ENCODE measurements at places on chromosomes 5 and 9.

DNA sequence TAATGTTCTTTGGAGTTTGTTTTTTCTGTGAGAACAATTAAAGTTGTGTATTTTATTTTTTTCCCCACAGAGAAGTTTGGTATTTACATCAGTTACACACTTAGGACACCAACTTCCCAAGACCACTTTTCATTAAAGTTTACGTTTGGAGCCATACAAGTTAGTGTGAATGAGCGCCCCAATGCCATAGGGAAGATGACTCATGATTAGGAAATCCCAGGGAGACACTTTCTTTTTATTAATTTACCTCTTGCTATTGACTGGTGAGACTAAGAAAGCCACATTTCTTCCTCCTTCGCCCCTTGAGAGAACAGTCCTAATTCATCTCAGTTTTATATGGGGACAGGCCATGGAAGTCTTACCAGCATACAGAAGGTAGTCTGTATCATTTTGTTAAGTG, 57.1 kb downstream of the EDIL3 start:
- no peak for DNase-seq

DNA sequence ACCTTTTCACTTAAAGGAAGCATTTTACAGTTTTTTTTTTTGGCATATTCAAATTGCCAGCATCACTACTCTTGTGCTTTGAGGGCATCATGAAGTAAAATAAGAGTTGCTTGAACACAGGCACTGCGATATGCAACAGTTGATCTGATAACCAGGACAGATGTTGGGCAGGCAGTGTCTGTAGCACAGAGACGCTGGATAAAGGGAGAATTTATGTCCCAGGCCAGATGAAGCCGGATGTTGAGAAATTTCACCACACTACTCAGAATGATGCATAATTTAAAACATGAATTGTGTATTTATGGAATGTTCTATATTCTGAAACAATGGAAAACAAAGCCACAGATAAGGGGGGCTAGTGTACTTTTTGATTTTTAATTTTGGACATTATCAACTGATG, 71.4 kb downstream of the SLC12A2 start:
- no peak for DNase-seq

- peak; percentile 30 for DNase-seq
These were observed 157.1 kb downstream of the ARRDC3 start for GRCh38 chr5:91225848-91226686.

DNA sequence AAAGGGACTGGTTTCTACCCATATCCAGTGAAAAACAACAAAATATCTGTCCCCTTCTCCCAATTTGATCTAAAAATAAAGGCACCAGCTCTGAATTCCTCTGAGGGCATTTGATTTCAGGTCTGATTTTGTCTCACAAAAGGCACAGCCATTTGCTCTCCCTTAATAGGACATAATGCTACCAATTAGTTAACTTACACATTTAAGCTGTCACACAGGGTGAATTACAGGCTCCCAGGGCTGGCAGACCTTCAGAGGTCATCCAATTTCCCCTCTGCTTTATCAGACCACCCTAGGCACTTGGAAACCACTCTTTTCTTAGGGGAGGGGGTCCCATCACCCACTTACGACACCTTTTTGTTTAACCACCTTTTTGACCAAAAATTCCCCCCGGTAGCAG, 319.9 kb downstream of the SPOCK1 start:
- no peak for DNase-seq

GRCh38 chr5:149175346-149176105, 34.2 kb downstream of the ABLIM3 start:
- DNase-seq, result no peak

DNA sequence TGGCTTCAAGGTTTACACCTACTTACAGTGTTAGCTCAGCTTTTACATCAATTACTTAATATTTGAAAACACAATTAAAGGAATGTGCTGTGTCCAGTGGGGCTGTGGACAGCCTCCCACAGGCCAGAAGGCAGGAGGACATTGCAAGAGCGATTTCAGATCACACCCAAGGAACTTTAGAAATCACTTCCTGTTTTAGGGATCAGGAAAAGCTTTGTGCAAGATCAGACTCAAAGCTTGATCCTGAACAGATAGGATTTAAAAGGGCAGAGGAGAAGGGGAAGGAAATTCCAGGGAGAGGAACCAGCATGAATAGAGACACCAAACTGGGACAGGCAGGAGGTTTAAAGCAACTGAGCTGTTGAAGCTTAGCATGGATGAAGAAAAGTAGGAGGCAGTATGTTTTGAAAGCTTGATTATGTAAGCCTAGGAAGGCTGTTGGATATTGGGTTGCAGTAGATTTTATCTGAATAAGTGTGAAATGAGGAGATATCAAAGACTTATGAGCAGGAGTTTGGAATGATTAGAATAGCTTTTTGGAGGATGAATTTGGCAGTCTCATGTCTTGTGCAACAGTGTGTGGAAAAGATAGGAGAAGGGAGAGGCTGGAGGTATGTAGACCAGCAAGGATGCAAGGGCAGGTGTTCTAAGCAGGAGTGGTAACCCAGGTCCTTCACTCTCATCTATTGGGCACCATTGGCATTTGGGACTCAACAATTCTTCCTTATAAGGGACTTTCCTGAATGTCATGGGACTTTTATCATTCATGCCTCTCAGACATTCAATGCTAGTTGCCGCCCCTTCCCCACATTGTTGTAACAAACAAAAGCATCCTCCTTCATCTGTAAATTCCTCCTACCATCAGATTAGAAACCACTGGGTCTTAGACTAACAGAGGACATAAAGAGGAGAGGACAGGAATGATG, 123.5 kb downstream of the TARS1 start:
- DNase-seq, result no peak

- no peak for DNase-seq
These were observed 211.6 kb downstream of the MAPKAP1 start for GRCh38 chr9:125495172-125496119.

DNA sequence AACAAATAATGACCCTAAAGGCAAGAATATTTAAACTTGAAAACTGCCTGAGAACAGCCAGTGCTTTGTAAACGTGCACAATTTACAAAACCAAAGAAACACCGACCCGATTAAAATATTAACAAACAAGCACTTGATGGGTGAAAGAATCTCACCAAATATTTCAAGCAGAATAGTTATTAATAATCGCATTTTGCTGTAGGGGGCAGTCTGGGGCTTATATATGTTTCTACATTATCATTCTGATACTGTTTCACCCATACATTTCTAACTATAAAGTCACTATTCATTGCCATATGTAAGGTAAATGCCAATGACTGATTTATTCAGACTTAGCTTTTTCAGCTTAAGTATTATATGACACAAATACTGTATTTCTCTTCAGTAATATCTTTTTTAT, 37.7 kb downstream of the UBAP2 start:
- DNase-seq, result no peak

DNA sequence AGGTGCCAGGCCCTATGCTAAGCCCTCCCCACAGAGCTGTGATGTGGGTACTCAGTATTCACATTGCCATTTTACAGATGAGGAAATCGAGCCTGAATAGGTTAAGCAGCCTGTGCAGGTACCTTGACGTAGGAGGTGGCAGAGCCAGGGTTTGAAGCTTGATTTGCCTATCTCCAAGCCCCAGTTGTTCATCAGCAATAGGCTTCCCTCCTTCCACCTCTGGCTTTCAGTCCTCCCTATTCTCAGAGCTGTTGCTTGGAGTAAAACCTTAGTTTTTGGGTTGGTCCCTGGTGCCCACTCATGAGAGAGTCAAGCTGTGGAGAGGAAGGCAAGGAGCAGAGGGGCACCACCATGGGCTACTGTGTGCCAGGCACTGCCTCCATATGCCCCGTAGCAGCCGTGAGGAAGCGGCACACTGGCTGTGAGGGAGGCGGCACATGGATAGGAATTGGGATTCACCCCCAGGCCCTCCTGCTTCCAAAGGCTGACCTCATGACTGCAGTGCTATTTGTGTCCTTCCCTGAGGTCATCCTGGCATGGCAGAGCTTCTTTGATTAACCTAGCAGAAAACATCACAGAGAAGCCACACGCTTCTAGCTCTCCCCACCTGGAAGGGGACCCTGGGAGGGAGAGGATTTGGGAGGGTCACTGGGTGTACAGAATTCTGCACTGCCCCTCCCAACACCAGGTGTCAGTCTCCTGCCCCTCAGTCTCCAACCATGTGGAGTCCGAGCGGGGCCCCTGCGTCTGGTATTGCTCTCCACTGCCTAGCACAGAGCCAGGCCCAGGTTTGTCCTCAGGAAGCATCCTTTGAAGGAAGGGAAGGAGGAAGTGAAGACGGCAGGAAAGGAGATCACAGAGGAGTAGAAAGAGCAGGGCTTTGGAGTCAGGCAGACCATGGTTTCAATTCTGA, 109.8 kb downstream of the RGS3 start:
- DNase-seq, result no peak

- no peak for DNase-seq
These were observed 165.2 kb downstream of the ADAMTS12 start for GRCh38 chr5:33726422-33727165.

DNA sequence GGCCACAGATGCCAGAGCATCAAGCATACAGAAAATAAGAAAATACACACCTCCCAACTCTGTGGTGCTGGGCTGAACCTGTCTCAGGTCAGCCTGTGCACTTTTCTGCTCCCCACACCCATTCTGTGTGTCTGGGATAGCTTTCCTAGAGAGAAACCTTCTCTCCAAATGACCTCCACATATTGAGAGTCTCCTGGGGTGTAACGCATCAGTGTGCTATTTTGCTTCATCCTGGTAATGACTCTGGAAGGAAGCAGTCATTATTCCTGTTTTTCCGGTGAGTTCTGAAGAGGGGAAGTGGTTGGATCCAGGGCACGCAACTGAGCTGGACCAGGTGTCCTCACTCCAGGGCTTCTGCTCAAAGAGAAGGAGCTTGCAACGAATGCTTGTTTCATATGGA, 73.2 kb upstream of the SH3PXD2B start:
- DNase-seq, result no peak

- no peak for DNase-seq
These were observed 350 bp upstream of the SLC25A46 start for GRCh38 chr5:110738503-110738811.

DNA sequence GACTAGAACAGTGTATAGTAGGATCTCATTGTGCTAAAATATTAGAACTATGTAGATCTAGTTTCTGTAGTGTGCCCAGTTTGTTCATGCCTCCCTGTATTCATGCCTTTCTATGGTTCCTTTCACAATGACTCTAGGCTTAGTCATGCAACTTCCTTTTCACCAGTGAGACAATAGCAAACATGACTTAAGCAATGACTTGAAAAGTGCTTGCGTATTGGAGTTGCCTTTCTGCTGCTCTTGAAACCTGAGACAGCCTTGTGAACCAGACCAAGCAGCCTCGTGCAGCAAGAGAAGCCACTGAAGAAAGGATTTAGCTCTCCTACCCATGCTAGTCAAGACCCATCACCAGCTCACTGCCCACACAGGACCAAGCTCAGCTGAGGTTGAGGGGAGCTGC, 294.5 kb upstream of the TAS2R1 start:
- no peak for DNase-seq

- no peak for DNase-seq
These were observed 78.7 kb upstream of the MSX2 start for GRCh38 chr5:174645677-174646076.

DNA sequence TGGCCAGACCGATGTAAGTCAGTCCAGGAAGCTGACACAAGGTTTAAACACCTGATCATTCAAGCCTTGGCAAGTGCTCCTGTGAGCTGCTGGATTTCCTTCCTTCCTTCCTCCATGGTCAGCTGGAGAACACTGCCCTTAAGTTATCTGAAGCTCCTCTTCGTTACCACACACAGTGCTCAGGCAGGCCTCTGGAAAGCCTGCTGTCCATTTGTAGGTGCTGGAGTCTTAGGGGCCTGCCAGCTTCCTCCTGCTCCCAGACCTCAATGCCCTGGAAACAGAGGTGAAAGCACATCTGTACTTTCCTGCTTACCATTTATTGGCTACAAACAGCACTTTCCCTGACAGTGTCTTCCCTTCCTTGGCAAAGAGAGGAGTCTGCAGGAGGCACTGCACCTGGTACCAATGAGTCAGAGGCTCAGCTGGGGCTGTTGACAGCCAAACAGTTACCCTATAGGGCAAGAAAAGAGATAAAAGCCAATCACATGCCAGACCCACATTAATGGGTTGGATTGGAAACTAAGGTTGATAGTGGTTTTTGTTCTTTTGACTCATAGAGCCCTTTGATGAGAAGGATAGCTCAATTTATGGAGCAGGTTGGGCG, 72.6 kb upstream of the PUM3 start:
- no peak for DNase-seq

DNA sequence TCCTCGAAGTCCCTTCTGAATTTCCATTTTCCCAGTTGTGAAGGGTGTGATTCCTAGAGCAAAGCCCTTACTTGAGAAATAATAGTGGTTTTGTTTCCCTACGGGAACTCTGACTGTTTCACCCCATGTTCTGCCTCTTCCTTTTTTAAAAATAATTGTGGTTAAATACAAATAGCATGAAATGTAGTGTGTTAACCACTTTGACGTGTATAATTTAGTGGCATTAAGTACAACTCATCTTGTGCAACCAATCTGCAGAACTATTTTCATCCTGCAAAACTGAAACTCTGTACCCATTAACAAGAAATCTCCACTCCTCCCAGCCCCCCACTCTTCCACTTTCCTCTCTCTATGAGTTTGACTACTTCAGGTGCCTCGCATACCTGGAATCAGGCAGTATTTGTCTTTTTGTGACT, 35.6 kb upstream of the HAND1 start:
- no peak for DNase-seq

- no peak for DNase-seq
These were observed 7.4 kb downstream of the B4GALT1 start for GRCh38 chr9:33159777-33160127.

GRCh38 chr5:139690064-139690802, 42.1 kb downstream of the CXXC5 start:
- no peak for DNase-seq

- no peak for DNase-seq
These were observed 20.2 kb downstream of the IRX1 start for GRCh38 chr5:3615829-3616228.

DNA sequence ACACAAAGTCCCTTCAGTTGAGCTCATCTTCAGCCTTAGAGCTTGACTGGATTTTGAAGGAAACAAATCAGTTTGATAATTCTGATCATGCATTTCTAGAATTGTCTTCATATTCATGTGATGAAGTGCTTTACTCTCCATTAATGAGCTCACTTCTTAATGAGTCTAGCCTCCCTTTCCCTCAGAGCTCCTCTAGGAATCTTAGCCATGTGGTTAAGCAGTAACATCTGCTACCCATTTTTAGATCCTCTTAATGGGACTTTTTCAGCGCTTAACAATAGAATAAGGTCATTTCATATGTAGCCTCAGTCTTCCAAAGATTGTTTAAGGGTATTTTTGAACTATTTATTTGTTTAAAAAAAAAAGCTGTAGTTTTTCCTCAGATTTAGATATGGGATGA, 36.9 kb upstream of the LURAP1L start:
- DNase-seq, result no peak

- DNase-seq, result no peak
These were observed 35.1 kb downstream of the FAM81B start for GRCh38 chr5:95426227-95426626.

DNA sequence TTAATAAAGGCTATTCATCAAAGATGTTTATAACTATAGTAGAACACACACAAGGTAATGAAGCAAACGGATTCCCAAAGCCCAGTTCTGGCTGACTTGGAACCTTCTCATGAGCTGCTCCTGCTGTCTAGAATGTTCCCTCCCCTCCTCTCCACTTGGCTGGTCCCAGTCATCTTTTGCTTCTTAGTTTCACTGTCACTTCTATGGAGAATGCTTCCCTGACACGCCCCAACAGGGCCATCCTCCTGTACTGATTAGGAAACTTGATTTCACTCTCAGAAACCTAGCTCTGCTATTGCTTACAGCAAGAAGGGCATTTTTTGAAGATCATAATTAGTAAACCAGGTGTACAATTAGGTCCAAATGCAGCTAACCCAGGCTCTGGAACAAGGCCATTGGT, 3.2 kb upstream of the RAPGEF1 start:
- no peak for DNase-seq
